ENCODE measurements at places on chromosomes 4 and X.

DNA sequence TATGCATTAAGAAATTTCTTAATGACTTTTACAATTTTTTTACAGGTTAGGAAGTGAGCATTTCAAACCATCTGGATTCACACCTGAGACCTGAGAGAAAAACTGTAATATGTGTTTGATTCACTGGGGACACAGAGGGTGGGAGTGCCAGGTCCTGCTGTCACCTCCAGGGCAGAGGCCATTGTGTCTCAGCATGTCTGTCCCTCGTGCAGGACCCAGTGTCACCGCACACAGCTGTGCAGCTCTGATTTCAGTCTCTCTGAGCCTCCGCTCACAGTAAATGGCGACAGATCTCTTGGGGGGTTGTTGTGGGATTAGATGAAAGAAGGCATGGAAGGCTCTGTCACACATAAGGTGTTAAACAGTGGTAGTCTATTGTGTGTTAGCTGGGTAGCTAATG is 23.0 kb upstream of the CLDN24 start:
- DNase-seq, result no peak

GRCh38 chr4:126583509-126583908 is 1049.2 kb upstream of the INTU start:
- no peak for DNase-seq

GRCh38 chrX:46575991-46576392 is 2.4 kb downstream of the CHST7 start:
- DNase-seq, result no peak

- DNase-seq, result no peak
These were observed 609.7 kb downstream of the TLL1 start for GRCh38 chr4:166482758-166483157.

DNA sequence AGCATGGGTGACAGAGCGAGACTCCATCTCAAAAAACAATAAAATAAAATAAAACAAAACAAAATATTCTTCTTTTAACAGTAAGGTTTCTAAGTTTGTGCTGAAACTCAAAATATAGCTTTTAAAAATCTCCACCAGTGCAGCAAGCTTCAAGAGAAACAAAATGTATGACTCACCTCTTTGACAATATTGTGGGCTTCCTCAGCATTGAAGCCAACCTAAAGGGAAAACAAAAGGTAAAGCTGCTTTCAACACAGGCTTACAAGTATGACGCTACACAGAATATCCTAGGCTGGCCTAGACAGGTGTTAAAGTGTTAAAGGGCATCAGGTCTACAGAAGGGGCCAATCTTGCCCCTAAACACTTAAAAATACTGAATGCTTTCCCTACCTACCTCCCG is 1.2 kb downstream of the DYNLT3 start:
- DNase-seq, result no peak

DNA sequence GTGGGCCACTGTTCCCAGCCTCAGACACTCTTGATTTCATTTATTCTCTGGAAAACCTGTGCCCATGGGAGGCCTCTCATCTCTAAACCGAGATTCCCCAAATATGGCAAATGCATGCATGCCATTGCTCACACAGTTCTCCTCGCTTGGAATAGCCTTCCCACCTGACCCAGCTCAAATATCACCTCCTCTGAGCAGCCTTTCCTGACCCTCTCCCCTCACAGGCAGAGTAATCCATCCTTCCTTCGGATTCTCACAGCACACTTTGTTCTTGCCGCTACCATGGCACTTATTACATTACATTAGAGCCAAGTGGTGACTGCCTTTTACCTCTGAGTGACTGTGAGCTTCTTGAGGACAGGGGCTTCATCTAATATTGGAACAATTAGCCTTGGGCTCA is 209.5 kb downstream of the HS6ST2 start:
- DNase-seq, result no peak

DNA sequence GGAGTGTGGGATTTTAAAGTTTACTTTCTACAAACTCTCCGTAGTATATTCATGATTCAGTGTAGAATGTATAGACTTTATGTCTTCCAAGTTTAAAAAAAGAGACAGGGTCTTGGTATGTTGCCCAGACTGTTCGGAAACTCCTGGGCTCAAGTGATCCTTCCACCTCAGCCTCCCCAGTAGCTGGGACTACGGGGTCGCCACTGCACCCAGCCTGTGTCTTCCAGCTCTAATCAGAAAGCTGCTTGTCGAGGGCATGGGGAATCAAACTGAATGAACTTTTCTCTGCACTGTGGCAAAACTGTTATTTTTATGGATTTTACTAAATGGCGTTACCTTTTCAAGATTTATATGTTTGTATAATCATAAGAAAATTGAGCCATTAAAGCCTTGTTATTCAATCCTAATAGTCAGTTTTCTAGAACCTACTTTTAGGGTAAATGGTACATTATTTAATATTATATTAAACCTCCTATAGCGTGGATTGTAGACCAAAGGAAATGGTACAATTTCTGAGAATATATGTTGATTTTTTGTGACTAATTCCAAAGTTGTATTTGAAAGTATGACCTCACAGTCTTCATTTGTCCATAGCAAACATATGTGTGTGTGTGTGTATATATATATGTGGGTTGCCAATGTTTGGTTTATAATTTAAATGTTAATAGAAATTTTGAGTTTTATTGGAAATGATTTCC is 1.1 kb downstream of the BLOC1S4 start:
- DNase-seq, result no peak

Measured in non-pigmented ciliary epithelial cell (primary cell).